ENCODE measurements at places on chromosomes 13 and 19.

- no peak for DNase-seq
Observed at GRCh38 chr13:41244556-41244955, 18.8 kb downstream of the MTRF1 start.

DNA sequence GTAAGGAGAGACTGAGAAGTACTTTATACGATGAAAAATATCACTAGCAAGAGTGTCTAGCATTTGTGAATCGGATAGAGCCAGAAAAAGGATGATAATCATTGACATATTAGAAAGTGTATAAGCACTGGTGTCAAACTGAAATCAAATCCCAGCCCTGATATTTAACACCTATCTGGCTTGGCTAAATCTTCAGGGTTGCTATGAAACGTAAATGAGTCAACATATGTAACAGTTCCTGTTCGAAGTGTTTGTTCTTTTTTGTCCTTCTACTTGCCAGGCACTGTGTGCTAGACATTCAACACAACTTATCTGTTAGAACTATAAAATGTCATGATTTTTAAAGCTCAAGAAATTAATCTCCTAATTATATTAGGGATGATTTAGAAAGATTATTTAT, 40.8 kb downstream of the SERPINE3 start:
- DNase-seq: no peak

DNA sequence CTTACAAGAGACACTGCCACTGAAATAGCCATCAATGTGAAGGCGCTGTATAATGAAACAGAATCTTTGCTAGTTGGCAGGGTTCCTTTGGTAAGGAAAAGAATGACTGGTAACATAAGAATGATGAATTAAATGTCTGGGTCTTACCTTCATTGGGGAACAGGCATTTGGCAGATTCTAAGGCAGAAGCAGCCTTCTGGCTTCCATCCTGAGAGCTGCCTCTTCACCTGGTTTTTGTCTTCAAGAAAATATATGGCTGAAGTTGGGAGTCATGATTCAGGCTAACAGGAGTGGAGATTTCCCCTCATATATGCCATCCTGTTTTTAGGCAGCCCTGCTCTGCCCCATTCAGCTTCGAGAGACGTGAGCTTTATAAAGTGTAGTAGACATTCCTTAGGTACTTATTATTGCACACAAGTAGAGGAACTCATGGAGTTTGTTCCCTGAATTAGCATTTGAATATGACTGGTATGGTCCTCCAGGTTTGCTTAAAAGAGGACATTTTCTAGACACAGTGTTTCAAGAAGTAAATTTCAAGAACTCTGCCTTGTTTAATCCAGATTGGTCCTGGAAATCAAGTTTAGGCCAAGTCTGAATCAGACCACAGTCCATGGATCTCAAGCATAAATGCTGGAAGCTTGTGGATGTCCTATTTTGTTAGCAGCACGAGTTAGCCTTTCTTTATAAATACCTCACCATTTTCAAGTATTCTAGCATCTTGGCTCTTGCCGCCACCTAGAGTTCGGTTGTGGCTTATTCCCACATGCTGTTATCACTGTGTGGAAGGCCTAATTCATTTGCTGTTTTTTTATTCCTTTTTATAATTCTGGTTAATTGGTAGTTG, 56.2 kb upstream of the AKAP11 start:
- no peak for DNase-seq

DNA sequence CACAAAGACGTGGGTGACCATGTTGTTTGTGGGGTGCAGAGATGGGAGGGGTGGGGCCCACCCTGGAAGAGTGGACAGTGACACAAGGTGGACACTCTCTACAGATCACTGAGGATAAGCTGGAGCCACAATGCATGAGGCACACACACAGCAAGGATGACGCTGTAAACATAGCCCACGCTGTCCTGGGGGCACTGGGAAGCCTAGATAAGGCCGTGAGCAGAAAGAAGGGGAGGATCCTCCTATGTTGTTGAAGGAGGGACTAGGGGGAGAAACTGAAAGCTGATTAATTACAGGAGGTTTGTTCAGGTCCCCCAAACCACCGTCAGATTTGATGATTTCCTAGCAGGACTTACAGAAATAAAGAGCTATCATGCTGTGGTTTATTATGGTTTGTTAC, 5.6 kb downstream of the KLK2 start:
- DNase-seq: no peak

GRCh38 chr19:54364775-54365257, at the start of gene LAIR1:
Gene LAIR1 (minus strand): TSS chr19:54364931. CDS start chr19:54364804, 127 bp downstream.
- peak; percentile 35 for DNase-seq

GRCh38 chr19:47075179-47075810, 26.9 kb upstream of the TMEM160 start:
- DNase-seq: no peak

DNA sequence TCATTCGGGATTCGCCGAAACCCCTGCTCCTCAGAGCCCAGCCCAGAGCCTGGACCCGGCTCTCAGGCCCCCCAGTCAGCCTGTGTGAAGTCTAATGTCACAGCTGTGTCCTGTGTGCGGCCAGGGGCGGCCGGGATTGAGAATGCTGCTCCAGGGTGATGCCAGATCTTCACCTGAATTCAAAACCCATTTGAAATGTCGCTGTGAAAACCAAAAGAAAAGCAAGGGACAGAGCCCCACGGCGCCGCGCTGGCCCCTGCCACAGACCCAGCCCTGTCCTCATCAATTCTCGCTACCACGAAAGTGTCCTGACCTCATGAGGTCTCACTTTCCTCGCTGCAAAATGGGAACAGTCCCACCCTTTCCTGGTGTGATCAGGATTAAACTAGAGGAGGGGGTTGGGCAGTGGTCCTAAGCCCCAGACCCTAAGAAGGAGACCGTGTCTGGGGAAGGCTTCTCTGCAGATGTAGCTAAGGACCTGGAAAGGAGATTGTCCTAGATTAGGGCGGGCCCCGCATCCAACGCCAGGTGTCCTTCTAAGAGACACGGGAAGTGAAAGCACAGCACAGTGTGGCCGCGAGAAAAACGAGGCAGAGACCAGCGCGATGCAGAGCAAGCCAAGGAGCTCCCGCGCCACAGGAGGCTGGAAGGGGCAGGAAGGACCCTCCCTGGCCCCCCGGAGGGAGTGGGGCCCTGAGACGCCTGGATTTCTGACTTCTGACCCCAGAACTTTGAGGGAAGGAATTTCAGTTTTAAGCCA, 34.0 kb upstream of the SPACA7 start:
- no peak for DNase-seq

All from activated CD4-positive, alpha-beta T cell treated with anti-CD3 and anti-CD28 coated beads, Interleukin-2, amount 50 U/mL, for 4 hours (primary cell).